ENCODE measurements at places on chromosomes 13 and 19.

DNA sequence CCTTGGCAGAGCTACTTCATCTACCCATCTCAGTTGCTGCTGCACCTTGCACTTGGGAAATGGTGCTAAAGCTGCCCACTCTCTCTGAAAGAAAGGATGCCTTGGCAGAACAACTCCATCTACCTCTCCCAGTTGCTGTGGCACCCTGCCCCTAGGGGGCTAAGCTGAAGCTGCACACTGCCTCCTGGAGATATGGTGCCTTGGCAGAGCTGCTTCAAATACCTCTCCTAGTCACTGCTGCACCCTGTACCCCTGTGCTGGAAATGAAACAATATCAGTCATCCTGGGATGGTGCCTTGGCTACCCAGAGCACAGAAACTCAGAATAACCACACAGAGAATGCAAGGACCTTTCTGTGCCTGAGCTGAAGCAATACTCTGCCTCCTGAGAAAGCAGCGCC is 615.8 kb downstream of the DIAPH3 start:
- DNase-seq, result no peak

- no peak for DNase-seq
Observed at GRCh38 chr13:65803530-65804392, 1426.4 kb downstream of the PCDH9 start.

DNA sequence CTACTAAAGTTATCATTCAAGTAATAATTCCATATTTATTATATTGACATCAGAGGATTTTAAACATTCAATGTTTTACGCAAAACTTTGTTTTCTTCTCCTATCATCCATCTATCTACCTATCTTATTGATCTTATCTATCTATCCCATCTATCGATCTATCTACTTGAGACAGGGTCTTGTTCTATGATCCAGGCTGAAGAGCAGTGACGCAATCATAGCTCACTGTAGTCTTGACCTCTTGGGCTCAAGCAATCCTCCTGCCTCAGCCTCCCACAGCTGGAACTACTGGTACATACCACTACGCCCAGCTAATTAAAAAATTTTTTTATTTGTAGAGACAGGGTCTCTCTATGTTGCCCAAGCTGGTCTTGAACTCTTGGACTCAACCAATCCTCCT is 27.4 kb downstream of the ZC3H13 start:
- DNase-seq, result no peak

DNA sequence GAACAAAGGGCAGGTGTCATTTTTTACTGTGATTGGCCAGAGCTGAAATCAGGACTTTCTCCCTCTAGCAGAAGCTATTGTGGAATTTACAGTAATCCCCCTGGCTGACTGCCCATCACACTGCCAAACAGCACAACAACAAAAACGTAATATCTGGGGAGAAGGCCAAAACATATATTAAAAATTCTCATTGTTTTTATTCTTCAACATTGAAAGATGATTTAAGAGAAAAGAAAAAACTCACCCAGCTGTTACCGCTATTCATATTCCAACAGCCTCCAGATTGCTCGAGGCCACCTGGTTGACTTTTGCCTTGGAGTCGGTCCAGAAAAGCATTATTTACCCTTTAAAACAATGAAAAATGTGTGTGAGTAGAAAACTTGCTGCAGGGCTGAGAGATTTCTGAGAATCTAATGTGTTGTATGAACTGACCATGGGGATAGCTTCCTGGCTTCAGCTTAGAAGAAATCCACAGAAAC is 97.2 kb downstream of the EPSTI1 start:
- DNase-seq, result no peak

DNA sequence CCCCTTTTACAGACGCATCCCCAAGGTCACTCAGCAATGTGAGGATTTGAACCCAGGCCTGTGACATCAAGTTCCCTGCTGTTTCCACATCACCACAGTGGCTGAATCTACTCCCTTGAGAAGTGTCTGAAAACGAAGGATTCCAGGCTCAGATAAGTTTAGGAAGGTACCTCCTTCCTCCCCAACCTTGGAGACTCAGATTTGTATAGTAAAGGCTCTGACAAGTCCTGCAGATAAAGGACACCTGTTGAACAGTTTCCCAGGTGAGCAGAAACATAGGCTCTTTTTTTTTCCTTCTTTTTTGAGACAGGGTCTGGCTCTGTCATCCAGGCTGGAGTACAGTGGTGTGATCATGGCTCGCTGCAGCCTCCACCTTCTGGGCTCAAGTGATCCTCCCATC is 56.4 kb upstream of the PTPRS start:
- no peak for DNase-seq

DNA sequence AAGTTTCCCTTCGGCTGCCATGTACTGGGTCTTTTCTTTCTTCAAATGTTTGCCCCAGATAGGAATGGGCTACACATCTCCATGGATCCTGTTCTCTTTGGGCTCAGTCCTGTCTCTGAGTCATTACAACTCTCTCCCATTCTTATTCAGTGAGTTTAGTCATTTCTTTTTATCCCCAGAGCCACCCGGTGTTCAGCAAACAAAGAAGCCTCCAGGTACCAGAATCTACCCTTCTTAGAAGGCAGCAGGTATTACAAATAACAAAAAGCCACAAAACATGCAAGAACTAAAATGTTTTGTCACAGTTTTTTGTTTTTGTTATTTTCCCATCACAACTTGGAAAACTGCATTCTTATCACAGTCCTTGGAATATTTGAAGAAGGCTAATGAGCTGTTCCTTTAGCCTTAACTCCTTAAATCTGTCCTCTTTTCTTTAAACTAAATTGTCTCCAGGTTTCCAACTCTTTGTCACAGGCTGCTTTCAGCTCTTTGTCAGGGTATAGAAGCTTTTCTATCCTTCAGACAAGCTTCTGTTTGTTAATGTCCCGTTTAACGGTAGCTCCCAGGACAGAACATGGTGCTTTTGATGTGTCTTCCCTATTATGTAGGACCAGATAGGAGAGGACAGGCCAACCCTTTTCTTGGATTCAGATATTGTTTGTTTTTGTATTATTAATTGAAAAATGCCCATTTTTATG is 215.5 kb upstream of the HTR2A start:
- DNase-seq, result no peak

DNA sequence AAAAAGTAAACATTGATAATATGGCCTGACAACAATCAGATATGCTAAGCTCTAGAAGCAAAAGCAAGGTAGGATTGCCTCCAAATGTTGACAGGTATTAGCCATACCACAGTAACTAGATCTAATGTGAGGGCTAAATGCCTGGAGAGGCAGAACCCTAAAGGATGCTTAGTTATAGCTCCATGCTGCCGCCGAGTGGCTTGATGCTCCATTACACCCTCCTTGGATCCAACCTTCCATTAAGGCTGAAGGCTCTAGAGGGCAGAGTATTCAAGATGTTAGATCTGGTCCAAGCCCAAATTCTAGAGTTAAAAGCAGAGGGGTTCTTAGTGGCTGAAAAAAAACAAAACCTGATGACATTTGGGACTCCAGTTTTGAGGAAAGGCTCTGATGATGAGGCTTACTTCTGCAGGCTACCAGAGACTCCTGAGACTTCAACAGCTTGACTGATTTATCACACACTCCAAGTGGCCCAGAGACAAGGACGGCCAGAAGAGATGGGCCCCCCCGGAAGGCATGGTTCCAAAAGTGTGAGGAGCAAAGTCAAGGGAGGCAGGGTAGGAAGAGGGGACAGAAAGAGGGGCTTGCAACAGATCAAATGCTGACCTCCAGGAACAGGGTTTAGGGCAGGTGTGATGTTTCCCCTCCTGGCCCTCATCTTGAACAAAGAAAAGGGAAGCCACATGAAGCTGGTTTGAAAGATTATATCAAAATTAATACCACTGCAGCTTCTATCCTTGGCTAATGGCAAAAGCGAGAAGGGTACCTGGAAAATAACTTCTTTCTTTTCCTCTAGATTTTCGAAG is 21.9 kb upstream of the CPB2 start:
- peak; percentile 27 for DNase-seq

DNA sequence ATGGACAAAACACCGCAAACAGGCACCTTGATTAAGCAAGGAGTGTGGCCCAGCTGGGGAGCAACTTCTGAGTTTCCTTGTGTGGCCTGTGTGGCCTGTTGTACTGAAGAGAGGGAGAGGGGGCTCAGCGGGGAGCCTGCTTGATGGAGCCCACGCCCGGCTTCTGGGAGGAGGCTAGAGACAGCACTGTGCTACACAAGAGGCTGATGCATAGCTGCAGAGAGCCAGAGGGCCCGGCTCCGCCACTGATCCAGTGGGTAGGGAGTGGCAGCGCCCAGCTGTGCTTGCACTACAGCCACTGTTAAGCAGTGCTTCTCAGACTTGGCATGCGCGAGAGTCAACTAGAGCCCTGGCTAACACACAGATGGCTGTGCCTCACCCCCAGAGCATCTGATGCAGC is 19.0 kb downstream of the LYL1 start:
- no peak for DNase-seq

DNA sequence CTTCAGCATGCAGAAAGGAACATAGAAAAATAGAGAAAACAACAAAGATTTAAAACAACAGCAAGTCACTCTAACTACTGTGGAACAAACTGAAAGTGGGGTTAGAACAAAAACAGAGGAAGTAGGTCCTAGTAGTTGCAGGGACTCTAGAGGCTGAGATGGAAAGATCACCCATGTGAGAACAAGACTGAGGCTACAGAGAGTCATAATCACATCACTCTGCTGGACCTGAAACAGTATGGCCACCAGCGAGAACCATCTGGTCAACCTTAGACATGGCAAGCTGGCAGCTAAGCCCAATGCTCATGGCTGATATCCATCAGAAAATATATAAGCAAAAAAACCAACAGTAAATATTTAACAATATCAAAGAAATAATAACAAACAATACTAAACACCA is 35.8 kb upstream of the ZNF724 start:
- no peak for DNase-seq

DNA sequence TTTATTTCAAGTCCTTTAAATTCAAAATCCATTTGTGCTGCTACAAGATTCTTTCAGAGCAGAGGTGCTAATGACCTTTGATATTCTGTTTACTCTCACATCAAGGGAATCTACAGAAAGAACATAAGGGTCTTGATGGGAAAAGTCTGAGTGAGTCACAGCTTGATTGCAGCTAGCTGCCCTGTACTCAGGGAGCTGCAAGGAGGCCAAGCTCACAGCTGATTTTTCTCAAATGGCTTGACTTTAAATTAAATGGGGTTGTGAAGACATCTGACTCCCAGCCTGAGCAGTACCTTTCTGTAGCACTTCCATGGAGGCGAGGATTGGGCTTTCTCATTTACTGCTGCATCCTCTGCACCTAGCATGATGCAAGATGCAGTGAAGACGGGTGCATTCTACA is 62.5 kb downstream of the RAP2A start:
- no peak for DNase-seq

DNA sequence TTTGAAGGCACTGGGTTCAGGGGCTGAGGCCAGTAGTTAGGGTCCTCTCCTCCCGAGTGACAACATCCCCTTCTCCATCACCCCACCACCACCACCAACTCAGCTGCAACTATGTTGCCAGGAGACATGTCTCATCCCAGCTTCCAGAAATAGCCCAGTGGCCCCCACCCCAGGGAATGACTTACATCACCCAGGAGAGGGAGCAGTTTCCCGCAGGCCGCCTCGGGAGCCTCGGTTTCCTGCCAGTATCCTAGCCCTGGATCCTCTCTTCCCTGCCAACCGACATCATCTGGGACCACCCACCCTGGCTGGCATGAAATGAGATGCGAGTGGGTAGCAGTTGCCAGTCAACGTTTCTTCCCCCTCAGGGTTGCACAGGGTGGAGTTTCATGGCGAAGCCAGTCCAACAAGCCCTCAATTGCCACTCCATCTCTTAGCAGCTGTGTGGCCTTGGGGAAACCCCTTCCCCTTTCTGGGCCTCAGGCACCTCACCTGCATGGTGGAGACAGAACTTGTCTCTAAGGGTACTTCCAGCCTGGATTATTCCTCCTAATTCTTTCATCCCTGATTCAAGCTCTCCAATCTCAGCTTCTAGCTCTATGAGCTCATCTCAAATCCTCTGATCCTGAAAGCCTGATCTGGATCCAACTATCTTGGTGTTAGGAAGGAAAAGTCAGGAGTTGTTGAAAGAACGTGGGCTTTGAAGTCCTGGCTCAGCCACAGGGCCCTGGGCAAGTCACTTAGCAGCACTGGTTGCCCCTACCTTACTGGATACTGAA is 3.9 kb upstream of the GSK3A start:
- no peak for DNase-seq

GRCh38 chr13:39201180-39201579 is 162.9 kb downstream of the NHLRC3 start:
- no peak for DNase-seq

DNA sequence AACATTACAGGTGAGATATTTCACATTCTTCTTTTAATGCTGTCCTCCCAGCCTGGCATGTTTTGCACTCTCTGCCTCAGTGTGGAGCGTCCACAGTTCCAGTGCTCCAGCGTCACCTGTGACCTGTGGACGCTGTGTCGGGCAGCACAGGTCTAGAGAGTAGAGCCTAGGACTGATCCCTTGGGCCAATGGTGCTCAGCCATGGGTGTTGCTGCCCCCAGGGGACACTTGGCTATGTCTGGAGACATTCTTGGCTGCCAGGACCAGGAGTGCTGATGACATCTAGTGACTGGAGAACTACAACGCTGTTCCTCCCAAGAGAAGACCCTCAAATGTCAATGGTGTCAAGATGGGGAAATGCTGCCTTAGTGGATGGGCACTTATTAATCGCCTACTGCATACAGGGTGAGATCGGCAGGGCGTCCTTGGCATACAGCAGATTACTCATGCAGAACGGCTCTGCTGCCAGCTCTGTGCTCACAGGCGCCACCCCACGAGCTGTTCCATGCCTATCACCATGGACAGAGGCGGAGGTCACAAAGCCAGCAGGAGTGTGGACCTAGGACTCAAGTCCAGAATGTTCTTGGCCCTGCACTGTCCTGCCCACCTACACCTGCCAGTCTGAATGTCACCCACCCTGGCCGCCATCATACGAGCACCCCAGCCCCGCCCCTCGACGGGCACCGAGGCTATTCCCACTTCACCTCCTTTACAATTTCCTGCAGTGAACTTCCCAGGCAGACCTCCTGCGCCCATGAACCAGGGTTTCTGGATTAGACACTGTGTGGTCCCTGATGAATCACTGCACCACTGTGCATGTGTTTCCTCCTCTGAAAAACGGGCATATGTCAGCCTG is 13.9 kb upstream of the MADCAM1 start:
- DNase-seq, result no peak

GRCh38 chr19:55603115-55603514 is 2.3 kb upstream of the ZNF865 start:
- DNase-seq, result no peak

GRCh38 chr19:40584007-40584406 is 7.3 kb downstream of the SHKBP1 start:
- DNase-seq, result no peak

GRCh38 chr13:31851216-31851615 is 111.9 kb downstream of the RXFP2 start:
- DNase-seq, result no peak

GRCh38 chr19:843180-843835 is 2.5 kb downstream of the PRTN3 start:
- no peak for DNase-seq

DNA sequence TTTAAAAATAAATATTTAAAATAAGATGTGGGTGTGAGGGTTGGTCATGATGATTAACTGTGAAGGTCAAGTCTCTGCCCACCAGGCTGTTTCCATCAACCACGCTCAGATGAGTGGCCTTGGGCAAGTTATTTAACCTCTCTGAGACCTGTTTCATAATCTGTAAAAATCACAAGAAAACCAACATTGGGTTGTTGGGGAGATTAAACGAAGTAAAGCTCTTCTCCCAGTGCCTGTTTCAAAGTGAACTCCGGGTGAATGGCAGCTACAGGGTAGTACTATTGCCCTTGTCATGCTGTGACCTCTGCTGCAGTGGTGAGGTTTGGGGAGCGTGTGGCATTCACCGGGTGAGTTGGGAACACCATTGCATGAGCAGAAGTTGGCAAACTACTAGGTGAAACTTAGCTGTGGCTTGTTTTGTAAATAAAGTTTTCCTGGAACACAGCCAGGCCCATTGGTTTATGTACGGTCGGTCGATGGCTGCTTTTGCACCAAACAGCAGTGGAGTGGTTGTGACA is 153.2 kb downstream of the USP12 start:
- DNase-seq, result no peak
